ENCODE measurements at places on chromosomes 1 and 21.

- no peak for DNase-seq
Observed at GRCh38 chr1:39196244-39197215, 8.0 kb upstream of the MACF1 start.

- DNase-seq = no peak
Observed at GRCh38 chr1:180765151-180765550, 133.3 kb downstream of the XPR1 start.

DNA sequence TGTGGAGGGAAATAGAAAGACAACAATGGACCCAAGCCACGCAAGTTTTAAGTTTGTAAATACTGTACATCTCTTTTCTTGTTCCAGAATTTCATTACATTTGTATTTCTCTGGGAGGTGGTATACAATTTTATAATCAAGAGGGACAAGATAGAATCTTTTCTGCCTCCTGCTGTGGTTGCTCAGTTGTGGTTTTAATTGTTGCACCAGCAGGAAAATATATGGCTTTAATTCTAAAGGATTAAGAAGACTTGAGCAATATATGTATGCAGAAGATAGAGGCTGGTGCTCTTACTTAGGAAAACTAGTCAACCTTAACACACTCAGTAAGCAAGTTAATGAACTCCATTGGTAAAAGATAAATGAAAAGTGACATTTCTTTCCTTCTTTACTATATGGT is 19.8 kb upstream of the ASB17 start:
- no peak for DNase-seq

GRCh38 chr1:177703888-177704446 is 265.9 kb downstream of the SEC16B start:
- no peak for DNase-seq

GRCh38 chr1:48738356-48738755 is 38.3 kb downstream of the BEND5 start:
- no peak for DNase-seq

GRCh38 chr1:109893532-109894171 is 17.0 kb upstream of the CSF1 start:
- DNase-seq = no peak

GRCh38 chr21:44534688-44535087 is 5.3 kb downstream of the KRTAP10-1 start:
- DNase-seq = no peak
